Cerebellar nuclear complex (tissue), 1 donor: ENCODE measurements at places on chromosomes 6 and 20.

- no peak for DNase-seq
Observed at GRCh38 chr6:40252531-40253258, 318.4 kb upstream of the MOCS1 start.

DNA sequence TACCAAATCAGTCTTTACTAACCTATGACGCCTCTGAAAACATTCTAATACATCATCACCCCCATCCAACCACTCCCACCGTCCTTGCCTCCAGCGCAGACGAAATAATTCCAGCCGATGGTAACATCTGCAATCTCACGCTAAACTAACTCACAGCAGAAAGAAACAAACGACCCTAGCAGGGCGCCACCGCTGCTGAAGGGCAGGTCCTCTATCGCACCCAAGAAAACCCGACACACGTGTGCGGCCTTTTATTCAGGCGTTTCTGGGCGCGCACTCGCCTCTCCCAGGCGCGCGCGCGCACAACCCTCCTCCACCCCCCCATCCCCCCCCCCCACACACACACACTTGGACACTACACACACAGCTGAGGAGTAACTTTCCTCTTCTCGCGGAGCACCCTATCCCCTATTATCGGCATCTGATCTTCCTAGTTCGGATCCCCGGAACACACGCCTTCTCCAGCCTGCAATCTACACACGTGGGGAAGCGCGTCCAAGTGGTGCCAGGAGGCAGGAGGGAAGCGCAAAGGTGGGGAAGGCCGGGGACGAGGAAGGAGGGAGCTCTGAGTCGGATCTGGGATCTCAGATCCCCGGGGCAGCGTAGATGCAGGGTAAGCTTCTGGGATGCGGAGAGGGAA is 1.4 kb downstream of the GFOD1 start:
- no peak for DNase-seq

GRCh38 chr20:33803921-33804337 is 7.2 kb upstream of the CHMP4B start:
- DNase-seq, result no peak

GRCh38 chr6:104187616-104188015 is 672.1 kb downstream of the HACE1 start:
- no peak for DNase-seq

DNA sequence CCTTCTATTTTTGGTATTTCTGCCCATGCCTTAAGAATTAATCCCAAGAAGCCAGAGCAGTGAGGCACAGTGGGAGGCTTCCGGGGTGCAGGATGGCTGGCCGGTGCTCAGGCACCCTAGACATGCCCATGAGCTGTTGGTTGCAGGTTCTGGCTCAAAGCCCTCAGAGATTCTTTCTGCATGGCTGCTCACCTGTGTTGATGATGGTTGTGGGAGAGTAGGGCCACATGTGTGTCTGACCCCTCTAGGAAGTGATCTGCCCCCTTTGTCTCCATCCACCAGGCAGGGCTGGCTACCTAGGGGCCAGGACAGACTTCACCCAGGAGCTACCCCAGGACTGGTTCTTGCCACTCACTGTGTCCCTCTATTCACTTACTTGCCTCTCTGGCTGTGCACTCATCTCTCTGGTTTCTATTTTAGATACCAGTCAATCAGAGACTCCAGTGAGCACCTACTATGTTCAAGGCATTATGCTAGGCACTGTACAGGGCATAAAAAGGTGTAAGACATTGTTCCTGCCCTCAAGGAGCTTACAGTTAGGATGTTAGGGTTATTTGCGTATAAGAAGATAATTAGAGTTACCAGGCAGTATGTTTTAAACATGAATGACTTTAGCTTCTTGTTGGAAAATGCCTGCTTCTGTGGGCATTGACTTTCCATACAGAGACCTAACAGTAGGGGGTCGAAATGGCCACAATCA is 16.8 kb downstream of the CD83 start:
- DNase-seq, result no peak

DNA sequence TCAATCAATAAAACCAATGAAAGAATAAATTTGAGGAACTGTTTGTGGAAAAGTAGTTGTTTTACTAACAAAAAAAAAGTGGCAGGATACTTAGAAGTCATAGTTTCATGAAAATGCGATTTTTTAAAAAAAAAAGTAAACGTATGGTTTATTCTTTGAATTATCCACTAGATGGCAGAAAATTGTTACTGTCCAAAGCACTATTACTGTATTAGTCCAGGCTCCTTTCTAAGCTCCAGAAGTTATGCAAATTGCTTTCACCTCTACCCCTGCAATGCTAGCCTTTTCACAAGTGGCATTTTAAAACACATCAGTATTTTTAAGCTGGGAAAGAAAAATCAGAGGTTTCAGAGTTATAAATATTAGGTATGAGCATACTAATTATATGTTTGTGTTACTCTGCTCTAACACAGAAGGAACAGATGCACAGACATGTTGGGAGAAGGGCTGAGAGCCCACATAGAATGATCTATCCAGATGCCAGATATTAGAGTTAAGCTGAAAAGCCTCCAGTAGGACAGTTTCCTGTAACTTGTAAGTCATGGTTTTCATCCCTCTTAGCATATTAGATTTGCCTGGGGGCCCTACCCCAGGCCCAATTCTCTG is 63.9 kb downstream of the FHL5 start:
- no peak for DNase-seq

GRCh38 chr6:169787797-169788196 is 36.4 kb downstream of the ERMARD start:
- DNase-seq, result no peak

DNA sequence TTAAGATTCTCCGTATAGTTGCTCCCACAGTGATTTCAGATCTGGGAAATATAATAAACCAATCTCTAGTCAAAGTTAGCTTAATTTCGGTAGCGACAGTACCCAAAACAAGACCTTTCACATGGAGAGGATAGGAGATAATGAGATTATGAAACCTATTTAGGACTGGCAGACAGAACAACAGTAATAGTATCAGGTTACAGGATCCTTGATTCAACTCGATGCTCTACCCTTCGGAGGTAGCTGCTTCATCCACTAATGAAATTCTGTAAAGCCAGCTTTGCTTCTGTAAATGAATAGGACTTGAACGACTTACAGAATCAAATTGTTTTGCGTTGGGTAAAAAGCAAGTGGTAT is 534 bp upstream of the AKIRIN2 start:
- DNase-seq, result no peak
